ENCODE measurements at places on chromosomes 4 and X.

DNA sequence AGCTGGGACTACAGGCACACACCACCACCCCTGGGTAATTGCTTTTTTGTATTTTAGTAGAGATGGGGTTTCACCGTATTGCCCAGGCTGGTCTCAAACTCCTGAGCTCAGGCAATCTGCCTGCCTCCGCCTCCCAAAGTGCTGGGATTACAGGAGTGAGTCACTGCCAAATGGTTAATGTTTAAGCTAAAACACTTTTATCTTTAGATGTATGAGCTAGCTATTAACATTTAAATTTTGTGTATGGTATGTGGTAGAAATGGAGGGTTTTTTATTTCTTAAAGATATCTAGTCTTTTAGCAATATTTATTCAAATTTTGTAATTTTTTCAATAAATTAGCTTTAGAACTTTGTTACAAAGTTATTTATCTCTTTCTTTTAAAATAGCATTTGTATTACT lies 1659.8 kb upstream of the ADGRL3 start:
- no peak for DNase-seq

DNA sequence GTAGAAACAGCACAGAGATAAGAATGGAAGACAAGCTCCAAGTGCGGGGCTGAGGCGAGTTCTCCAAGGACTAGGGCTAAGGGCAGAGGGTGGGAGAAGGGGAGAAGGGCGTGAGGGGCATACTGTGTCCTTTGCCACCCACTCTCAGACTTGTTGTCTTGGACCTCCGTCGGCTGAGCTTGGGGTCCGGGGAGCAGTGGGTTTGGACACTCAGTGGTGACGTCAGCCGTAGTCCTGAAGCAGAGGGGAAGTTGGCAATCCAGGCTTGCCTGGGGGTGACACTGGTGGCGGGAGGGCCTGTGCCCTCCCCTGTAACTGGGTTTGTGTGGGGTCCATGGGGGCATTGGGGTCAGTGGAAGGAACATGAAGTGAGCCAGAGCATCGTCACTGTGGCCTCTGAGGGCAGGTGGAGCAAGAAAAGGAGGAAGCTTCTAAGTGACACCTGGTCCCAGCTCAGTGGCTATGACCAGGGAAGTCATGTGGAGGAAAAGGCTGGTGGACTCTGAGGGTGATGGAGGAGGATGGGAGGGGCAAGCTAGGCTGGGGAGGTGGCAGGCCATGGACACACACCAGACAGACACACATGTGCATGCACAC lies 17.6 kb downstream of the CD99 start:
- DNase-seq: no peak

- DNase-seq: no peak
Observed at GRCh38 chr4:26751838-26752237, 108.8 kb upstream of the STIM2 start.

DNA sequence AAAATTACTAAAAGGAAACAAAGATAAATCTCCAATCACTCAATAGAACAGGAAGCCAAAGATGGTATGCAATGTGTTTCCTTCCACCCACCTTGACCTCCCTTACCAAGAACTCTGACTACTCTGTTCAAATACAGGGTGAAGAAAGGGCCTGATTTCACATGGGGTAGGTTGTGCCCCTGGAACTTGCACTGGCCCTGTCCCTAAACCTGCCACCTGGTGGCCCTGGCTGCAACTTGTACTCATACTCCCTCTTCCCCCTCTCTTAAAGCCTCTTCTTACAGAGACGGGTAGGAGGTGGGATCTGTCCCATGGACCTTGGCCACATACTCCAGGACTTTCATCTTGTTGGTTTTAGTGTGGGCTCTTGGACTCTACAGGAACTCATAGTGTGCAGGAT lies 17.3 kb upstream of the TMEM185A start:
- no peak for DNase-seq

Data from activated CD4-positive, CD25-positive, alpha-beta regulatory T cell (primary cell).